Hindlimb muscle (tissue), 1 donor: ENCODE measurements at places on chromosomes 16 and 17.

DNA sequence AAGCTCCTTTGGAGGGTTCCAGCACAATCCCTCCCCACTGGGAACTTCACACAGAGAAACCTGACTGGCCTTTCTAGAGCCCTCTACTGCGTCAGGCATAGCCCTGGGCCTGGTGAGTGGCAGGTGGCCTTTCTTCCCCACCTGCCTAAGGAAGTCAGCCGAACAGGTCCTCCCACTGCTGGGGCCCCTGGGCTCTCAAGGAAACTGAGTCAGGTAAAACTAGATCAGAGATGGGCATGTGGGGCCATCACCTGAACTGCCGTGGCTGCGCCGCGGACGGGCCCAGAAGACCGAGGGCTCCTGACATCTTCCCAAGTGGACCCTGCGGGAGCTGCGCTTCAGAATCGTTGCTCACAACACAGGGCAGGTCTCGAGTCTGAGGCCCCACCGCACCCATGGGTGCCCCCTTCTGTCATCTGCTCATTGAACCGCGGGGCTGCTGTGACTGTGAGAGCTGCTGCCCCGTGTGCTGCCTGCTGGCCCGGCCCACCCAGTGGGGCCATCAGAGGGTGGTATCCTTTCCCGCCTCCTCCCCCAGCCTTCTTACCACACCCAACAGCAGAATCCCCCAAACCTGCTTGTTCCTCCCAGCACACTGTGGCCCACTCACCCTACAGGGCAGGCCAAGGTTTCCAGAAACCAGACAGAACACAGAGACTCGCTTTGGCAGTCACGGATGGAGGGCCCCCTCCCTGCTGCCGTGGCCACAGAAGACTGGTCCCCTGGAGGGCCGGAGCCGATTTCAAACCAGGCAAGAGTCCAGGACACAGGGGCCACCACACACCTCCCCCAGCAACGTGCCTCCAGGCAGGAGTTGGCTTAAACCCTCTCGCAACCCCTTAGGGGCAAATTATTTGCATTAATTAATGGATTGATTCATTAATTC, 81.1 kb downstream of the TBC1D16 start:
- DNase-seq, result no peak

- DNase-seq, result peak; percentile 75
Measured at GRCh38 chr17:27236717-27237315, 57.1 kb upstream of the WSB1 start.

GRCh38 chr17:19975601-19976000, 2.0 kb downstream of the AKAP10 start:
- no peak for DNase-seq

- no peak for DNase-seq
Measured at GRCh38 chr16:55526441-55526840, 17.6 kb downstream of the LPCAT2 start.

DNA sequence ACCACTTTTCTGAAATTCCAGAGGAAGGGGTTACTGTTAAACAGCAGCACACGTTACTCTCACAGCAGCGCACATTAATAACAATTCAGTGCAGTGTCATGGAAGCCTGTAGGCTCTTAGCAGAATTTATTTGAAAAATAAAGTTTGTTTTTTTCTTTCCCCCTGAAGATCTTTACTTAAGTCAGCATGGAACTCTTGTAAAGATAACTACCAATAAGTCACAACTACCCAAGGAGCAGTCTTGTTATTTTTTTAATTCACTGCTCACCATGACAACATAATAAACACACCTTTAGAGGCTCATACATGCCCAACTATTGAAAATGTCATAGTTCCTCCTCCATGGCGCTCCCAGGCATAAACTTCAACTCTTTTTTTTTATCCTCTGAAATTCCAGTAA, 31.8 kb upstream of the PSMD7 start:
- DNase-seq, result no peak

- DNase-seq, result no peak
Measured at GRCh38 chr16:66881014-66881417, 701 bp downstream of the PDP2 start.

DNA sequence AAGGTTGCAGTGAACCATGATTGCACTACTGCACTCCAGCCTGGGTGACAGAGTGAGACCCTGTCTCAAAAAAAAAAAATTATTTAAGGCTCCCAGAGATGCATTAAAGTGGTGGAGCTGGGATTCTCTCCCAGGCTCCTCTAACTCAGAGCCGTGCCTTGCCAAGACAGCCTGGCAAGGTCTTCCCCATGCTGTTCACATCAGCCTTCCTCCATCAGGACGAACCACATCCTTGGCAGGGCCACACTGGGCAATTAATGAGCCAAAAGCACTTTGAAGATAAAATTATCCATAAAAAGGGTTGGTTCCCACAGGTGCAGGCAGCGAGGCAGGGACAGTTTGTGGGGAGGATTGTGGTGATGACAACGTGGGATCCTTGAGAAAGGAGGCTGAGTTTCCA, 19.8 kb upstream of the BBS2 start:
- DNase-seq, result no peak

DNA sequence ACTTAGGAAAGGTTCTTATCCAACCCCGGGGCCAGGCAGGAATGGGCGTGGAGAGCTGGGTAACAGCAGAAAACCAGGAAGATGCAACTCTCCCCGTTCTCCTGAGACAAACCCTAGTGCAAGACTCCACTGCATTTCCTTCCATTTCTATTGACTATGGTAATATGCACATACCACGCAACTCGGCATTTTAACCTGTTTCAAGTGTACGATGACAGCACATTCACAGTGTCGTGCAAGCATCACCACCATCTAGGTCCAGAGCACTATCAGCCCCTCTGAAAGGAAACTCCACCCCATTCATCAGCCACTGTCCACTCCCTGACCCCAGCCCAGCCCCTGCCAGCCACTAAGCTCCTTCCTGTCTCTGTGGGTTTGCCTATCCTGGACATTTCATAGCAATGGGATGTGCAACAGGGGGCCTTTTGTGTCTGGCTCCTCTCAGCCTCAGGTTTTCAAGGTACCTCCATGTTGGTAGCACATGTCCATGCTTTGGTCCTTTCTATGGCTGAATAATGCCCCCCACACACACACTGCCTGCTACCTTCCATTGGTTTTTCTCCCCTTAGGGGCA, 441.9 kb downstream of the SOX9 start:
- no peak for DNase-seq

GRCh38 chr17:50649042-50649908, 14.6 kb downstream of the ABCC3 start:
- no peak for DNase-seq

- no peak for DNase-seq
Measured at GRCh38 chr16:78097548-78097947, 1.9 kb upstream of the WWOX start.

- no peak for DNase-seq
Measured at GRCh38 chr16:28280881-28281836, 11.2 kb upstream of the SBK1 start.

- DNase-seq, result no peak
Measured at GRCh38 chr17:18323007-18323406, 7.9 kb downstream of the SMCR8 start.

- peak; percentile 56 for DNase-seq
Measured at GRCh38 chr17:28908640-28909167, 5.8 kb upstream of the DHRS13 start.

DNA sequence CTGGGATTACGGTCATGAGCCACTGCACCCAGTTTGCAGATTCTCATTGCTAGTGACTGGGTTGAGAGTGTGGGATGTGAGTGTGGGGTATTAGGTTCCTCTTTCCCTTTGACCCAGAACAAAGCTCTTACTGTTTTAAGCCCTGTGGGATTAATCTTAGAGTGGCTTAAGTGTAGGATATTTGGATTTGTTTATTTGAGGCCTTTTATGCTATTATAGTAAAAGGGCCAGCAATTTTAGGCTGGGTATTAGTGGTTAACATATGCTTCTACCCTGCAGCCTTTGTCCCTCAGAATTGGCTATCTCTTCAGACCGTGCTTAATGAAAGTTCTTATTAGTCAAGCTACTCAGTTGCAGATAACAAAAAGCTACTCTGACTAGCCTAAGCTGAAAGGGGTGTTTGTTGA, 3.2 kb downstream of the SGF29 start:
- DNase-seq, result no peak

GRCh38 chr16:31471875-31472708, at the start of gene TGFB1I1:
TGFB1I1 (plus strand) TSS chr16:31472152; CDS start chr16:31472189, 37 bp downstream.
- DNase-seq, result peak; percentile 79

- DNase-seq, result no peak
Measured at GRCh38 chr16:27241658-27242057, 26.9 kb downstream of the NSMCE1 start.

- DNase-seq, result no peak
Measured at GRCh38 chr17:42058063-42058462, 7.7 kb upstream of the C17orf113 start.

DNA sequence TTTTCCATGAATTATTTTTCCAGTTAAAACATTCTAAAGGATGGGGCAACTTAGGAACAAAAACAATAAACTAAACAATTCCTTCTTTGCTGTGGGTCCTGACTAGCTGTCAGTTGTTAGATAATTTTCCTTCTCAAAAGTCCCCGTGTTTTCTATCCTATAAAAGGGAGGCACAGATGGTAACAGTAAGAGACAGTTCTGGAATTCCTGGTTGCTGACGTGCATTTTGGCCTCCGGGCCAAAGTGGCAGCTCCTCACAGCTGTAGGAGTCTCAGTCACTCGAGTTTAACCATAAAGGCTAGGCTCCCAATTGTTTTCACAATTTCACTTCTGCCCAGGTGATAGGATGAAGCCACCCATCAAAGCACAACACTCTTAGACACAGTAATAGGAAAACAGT, 77.0 kb upstream of the ZNF423 start:
- DNase-seq, result peak; percentile 58

DNA sequence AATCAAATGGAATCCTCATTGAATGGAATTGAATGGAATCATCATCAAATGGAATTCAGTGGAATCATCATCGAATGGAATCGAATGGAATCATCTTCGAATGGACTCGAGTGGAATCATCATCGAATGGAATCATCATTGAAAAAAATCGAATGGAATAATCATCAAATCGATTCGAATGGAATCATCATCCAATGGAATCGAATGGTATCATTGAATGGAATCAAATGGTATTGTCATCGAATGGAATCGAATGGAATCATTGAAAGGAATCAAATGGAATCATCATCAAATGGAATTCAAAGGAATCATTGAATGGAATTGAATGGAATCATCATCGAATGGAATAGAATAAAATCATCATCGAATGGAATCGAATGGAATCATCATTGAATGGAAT, 619.3 kb downstream of the TP53TG3F start:
- no peak for DNase-seq

GRCh38 chr16:81499576-81500380, 55.2 kb downstream of the CMIP start:
- DNase-seq, result no peak

DNA sequence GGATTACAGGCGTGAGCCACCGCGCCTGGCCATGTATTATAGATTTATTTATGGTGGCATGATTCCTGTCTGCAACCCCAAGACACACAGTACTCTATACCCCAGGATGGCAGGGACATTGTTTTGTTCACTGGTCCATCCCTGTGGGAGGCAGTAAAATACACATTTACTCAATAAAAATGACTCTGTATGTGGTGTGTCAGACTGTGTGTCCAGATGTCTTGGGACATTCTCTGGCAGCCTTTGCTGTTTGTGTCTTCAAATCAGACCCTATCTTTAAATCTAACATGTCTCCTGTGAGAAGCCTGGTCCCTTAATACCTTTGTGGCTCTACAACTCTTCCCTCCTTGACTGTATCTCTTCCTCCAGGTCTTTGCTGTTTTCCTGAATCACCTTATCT, 1.7 kb upstream of the COASY start:
- DNase-seq, result no peak

DNA sequence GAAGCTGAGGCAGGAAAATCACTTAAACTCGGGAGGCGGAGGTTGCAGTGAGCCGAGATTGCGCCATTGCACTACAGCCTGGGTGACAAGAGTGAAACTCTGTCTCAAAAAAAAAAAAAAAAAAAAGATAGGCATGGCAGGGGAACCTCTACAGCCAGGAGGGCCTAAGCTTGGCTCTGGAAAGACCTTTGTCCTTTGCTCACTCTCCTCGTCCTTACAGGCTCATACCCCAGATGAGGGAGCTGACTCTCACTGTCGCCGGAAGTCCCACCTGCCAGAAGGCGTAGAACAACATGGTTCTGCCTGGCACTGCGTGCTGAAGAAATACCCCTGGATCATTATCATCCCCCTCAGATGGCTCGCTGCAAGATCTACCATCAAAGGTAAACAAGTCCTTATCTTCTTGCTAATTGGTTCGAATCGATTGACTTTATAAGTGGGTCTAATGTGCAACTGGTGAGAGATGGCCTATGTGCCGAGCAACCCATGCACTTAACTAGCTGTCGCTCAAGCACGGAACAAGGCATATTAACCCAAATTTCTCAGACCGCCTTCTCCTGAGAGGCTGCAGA, 29.7 kb downstream of the RTN4RL1 start:
- no peak for DNase-seq

- no peak for DNase-seq
Measured at GRCh38 chr17:14359163-14360020, 58.5 kb downstream of the HS3ST3B1 start.

GRCh38 chr16:13560151-13560550, 359.8 kb upstream of the ERCC4 start:
- no peak for DNase-seq

- DNase-seq, result no peak
Measured at GRCh38 chr17:6476810-6477179, 32.5 kb downstream of the PIMREG start.

- no peak for DNase-seq
Measured at GRCh38 chr16:23013484-23013883, 135.8 kb downstream of the USP31 start.

- no peak for DNase-seq
Measured at GRCh38 chr17:69711541-69711940, 297.0 kb downstream of the MAP2K6 start.

- DNase-seq, result no peak
Measured at GRCh38 chr16:58411736-58412614, 19.7 kb downstream of the GINS3 start.

DNA sequence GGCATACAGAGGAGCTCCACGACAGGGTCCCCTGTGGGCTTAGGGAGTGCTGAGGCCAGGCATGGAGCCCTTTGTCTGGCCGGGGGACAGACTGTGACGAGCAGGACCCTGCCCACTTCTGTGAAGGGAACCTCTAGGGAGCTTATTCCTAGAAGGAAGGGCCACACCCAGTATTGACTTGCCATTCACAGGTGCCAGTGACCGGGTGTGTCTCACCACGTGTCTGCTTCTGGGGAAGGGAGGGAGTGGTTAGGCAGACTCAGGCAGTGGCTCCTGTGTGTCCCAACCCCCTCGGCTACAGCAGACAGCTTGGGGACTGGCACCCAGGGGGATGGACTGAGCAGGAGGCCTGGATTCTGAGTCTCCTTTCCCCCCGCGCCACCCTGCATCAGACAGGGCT, 57.2 kb downstream of the SOCS1 start:
- DNase-seq, result no peak

- DNase-seq, result no peak
Measured at GRCh38 chr16:52906281-52906680, 146.4 kb downstream of the CHD9NB start.

DNA sequence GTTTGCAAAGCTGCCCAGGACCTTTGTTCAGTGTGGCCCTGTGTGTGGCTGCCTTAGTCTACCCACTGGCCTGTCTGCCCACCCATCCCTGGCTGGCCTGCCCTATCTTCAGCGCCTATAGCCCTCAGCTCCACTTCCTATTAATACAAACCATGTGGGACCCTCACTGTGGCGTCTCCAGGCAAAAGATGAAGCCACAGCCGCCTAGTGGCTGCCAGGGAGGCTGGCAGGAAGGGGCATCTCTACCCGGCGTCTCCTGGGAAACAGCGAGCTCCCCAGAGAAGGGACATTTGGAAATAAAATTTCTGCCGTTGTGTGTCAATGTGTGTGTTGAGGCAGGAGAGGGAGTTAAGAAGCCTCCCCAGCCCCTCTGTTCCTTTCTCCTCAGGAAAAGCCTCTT, 31.5 kb downstream of the NEUROD2 start:
- DNase-seq, result no peak
